ACHN (cell line): ENCODE measurements at places on chromosomes 3 and 15.
A peak's percentile ranks its signal among the peaks of the same experiment; 100 is the strongest.

DNA sequence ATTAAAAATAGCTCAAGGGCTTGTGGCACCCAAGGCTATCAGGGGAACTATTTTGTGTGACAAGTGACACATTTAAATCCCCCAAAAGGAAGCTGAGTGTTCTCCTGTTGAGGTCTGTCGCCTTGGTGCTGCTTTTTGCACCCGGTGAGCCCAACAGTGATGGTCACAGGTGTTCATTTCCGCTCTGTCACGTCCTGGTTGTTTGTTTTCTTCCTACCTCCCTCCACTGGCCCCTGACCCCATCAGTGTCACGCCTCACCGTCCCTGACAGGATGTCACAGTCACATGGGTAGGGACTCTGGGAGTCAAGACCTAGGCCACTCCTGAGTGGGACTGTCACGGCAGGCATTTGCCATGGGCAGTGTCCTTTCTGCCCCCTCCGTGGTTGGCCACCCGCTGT is 11.2 kb downstream of the SLCO3A1 start:
- DNase-seq = no peak

DNA sequence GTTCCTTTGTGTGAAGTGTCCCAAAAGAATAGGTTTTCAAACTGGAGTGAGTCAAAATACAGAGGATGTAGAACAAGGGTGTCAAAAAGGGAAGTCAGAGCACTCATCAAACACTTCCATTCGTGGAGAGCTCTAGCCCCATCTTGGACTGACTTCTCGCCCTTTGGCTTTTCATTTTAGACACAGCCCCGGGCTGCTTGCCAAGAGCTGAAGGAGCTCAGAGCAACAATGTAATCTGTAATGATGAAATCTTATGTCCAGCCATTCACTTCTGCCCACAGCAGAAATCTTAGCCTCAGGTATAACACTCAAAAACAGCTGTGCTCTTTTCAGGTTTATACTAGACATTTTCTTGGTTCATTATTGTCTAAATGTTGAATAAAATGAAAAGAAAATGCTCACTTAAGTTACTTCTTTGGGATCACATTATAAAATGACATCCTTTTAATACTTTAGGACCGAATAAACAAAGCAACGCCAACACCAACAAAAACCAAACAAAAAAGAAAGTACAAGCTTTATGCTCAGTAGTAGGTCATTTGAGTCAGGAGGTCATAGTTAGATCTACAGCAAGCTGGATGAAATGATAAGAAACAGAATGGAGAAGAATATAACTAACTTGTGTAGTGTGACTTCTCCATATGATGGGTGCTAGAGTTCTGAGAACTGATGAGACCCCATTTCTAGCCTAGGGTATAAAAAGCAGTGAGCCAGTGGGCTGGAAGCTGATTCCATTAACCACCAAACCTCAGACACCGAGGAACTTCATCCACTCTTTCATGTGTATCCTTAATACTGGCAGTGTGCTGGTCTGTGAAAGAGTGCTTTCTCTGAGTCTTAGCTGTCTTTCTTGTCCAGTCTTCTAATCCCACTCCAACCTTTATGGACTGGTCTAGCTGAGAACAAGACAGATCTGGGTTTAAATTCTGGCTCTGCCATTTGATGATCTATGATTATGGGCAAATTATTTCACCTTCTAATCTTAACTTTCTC is 131.8 kb upstream of the SLC7A14 start:
- DNase-seq = no peak

- no peak for DNase-seq
Measured at GRCh38 chr3:119841808-119842471, 60.0 kb downstream of the NR1I2 start.

DNA sequence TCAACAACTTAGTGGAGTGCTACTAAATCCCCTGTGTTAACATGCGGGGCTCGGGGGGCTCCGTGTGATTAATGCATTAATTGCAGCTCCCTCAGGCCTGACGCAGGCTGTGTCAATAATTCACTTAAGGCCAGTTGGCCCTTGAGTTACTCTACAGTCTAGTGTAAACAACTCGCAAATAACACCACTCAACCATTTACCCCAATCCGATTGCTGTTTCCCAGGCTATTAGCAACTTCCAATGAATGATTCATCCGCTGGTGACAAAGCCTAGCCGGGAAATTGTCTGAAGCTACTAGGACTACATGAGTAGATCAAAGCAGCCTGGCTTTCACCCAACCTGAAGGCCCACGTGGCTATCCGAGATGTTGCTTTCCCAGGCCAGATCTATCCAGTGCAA is 121.3 kb upstream of the SOX14 start:
- no peak for DNase-seq

- DNase-seq = peak; percentile 6
Measured at GRCh38 chr3:20668411-20668810, 482.4 kb upstream of the SGO1 start.

DNA sequence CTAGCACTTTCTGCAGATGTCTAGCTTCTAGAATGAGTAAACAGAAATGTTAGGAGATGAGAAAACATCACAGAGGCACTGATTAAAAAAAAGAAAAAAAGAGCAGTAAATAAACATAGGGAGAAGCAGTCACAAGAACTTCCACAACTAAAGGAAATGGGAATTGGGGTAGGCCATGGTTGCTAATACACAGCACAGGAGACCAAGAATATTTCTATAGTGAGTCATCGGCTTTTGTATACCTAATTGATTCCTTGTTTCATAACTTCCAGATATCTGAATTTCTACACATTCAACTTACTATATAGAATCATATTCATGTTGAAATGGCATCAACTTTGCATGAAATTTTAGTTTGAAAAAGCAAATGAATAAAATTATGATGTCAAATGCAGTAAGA is 47.3 kb upstream of the TCF12 start:
- DNase-seq = peak; percentile 65

- no peak for DNase-seq
Measured at GRCh38 chr15:93165734-93166470, 76.9 kb upstream of the RGMA start.

GRCh38 chr15:33960549-33960935 is 7.8 kb upstream of the CHRM5 start:
- DNase-seq = no peak

DNA sequence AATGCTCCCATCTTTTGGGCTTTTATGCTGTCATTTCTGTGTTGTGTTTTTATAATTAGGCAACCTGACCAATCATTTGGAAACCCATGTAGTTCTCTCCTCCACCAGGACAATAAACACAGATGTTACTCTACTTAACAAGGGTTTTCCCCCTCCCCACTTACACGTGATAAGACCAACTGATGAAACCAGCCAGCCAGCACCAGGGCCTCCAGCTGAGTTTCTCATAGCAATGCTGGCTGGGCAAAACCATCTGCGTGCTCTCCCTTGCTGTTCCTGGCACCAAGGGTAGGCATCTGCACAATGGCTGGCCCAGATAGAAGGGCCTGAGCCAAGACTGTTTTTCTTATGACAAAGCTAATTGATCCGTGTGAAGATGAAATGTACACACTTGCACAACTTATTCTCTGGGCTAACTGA is 310.4 kb downstream of the PLCL2 start:
- DNase-seq = no peak

- no peak for DNase-seq
Measured at GRCh38 chr15:96200357-96200967, 130.0 kb upstream of the NR2F2 start.

DNA sequence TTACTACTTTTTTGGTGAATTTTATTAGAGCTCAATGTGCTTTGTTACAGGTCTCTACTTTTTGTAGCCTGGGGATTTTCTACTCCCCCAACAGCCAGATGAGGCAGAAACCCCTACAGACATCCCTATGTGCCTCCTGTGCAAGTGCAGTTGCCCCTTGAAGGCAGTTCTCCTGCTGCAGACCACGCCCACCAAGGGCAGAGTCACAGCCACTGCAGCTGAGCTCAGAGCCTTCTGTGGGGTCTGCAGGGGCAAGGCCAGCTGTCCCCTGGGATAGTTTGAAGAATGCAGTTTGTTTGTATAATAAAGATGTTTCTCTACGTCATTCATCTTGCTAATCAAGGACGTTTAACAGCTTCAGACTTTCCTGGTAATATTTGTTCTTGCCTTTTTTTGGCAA is 76.8 kb downstream of the NPAP1 start:
- DNase-seq = no peak

- peak; percentile 29 for DNase-seq
Measured at GRCh38 chr15:70248116-70249025, 150.7 kb upstream of the TLE3 start.

DNA sequence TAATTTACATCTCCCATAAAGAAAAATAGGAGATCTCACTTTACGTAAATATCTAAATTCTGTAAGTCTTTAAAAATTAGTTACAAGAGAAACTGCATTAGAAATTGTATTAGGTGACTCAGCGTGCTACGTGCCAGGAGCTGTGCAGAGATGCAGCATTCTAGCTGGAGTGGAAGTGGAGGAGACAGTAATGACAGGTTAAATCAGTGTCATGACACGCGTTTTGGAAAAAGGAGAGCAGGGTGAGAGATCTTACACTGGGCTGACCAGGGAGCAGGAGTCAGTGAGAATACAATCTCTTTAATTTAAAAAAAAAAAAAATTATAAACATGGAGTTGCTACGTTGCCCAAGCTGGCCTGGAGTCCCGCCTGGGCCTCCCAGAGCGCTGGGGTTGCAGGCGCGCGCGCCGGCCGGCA is 635 bp downstream of the TUBGCP5 start:
- DNase-seq = peak; percentile 60

- DNase-seq = no peak
Measured at GRCh38 chr3:105158286-105158685, 208.4 kb upstream of the ALCAM start.

DNA sequence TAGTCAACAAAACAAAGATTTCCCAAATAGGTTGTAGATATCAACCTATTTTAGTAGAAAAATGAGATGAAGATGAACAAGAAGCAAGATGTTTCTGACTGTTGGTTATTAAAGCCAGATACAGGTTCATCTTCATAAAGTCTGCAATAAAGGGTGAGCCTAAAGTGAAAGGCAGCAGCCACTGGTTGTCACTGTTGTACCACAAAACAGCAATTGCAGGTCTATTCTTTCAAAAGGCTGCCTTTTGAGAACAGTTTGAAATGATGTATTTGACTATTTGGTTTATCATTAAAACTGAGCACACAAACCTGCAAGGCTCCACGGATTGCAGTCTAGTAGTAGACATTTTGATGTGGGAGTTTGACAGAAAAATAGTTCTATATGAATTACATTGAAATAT is 543.4 kb downstream of the GBE1 start:
- DNase-seq = peak; percentile 62

DNA sequence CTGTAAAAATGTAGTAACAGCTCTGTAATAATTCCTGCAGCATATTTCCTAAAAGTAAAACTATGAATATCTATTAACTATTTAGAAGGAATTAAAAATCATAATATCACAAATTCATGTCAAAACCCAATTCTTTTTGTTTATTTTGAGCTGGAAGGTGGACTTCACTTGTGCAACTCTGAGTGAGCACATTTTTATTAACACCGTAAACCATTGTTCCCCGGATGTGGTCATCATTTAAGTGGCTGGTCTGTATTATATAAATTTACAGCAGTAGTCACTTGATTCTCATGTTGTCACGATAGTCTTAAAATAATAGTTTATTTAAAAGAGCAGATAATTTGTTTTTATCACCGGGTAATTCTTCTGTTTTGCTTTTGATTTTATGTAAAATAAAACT is 43.0 kb upstream of the UTS2B start:
- DNase-seq = no peak

DNA sequence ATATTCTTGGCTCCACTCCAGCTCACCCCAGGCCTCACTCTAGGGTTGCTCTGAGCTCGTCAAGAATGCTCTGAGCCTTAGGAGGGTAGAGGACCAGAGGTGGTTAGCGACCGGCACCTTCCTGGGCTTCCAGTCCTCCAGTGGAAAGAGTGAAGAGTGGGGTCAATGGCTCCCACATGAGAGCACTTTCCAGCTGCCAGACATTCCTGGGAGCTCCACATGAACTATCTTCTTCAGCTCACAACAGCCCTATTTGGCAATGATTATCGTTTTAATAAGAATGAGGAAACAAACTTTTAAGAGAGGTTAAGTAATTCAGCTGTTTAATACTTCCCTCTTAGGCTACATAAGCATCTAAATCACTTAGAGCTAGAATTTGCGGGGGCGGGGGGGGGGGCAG is 139.3 kb downstream of the STT3B start:
- no peak for DNase-seq
